ENCODE measurements at places on chromosomes 5 and 9. TPM values are rescaled to one million over a fixed set of nuclear protein-coding genes. Genes with fewer than 3 reads are reported as not detected.

Gene GNAQ
- 59.1 TPM for total RNA-seq

Gene WNK2
- total RNA-seq: 102 TPM

Gene BHMT2
- total RNA-seq: 1.7 TPM

Gene AGTPBP1
- total RNA-seq: 65.0 TPM

Gene C9orf153
- total RNA-seq: 0.12 TPM

Gene ELAVL2
- 42.4 TPM for total RNA-seq

Gene CCL27
- total RNA-seq: not detected

Gene CHD1
- 75.6 TPM for total RNA-seq

Gene ACOT12
- not detected for total RNA-seq

Gene FOXI1
- not detected for total RNA-seq

Gene SLU7
- 33.2 TPM for total RNA-seq

GRCh38 chr5:39648848-39649227 lies 224.1 kb upstream of the DAB2 start:
- H3K27me3 ChIP-seq: no peaks in the 10 kb centered on the region
- no peak overlapping the region for H3K27ac ChIP-seq
- no peak overlapping the region for H3K4me3 ChIP-seq
- H3K4me1 ChIP-seq: no peaks in the 10 kb centered on the region
- H3K36me3 ChIP-seq: no peaks in the 10 kb centered on the region

GRCh38 chr9:130111786-130112537 lies 58.3 kb downstream of the GPR107 start:
- H3K4me1 ChIP-seq: no peaks in the 10 kb centered on the region
- H3K4me3 ChIP-seq: no peak overlapping the region
- no peaks in the 10 kb centered on the region for H3K27me3 ChIP-seq
- H3K27ac ChIP-seq: 0 out of 2 replicates have a peak overlapping the region, but pooled peaks have one; percentile 59
- no peak for DNase-seq

GRCh38 chr9:33230756-33231622 lies 9.0 kb upstream of the SPINK4 start:
- H3K4me1 ChIP-seq: no peaks in the 10 kb centered on the region
- no peak for DNase-seq
- H3K27ac ChIP-seq: no peak overlapping the region
- no peak overlapping the region for H3K4me3 ChIP-seq
- H3K27me3 ChIP-seq: no peaks in the 10 kb centered on the region
- no peaks in the 10 kb centered on the region for H3K36me3 ChIP-seq

DNA sequence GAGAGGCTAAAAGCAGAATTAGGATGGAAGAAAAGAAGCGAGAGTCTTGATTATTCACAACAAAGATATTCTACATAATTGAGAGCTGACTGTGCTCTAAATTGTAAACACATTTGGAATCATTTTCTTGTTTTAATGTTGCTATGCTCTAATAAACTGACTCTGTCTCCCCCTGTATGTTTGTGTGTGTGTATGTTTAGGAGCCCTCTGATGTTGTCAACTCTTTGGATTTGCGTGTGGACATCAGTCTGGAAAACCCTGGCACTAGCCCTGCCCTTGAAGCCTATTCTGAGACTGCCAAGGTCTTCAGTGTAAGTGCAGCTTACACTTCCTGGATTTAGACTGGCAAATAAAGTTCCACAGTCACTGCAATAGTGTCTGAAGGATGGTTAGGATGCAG lies 37.8 kb downstream of the MOCS2 start:
- H3K4me3 ChIP-seq: no peak overlapping the region
- no peaks in the 10 kb centered on the region for H3K27me3 ChIP-seq
- H3K4me1 ChIP-seq: no peaks in the 10 kb centered on the region
- no peak overlapping the region for H3K27ac ChIP-seq
- no peaks in the 10 kb centered on the region for H3K36me3 ChIP-seq

DNA sequence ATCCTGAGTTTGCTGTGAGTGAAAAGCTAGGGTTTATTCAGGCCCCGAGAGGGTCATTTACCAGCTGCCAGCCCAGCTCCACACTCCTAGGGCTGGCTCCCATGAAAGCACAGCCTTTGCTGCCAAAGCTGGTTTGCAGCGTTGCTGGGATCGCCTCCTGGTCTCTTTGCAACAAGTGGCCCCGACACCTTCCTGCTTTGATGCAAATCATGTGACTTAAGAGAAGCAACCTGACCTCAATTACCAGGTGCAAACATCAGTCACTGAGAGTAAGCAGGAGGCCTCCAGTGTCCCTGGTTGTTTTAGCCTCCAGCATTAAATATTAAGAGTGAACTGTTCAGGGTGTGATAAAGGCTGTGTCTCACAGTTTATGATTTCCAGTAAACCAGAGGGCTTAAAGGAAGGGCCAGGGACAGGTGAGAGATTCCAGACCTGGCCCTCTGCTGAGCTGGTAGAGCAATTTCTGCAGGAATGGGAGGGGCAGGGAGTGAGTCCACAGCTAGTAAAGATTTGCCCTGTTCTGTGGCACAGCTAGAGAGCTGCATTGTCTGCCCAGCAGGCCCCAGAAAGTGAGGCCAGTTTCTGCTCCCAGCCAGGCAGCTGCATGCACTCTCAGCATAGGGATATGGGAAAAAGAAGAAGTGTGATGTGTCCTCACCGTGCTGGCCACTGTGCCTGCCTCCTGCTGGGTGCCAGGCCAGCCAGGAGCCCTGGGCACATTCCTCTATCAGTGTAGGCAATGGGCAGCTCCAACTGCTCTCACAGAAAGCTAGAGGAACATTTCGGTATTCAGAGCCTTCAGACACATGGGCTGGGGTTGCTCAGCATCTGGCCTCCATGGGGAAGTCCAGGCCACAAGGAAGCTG lies 58.0 kb downstream of the SLC22A5 start:
- no peak overlapping the region for H3K4me3 ChIP-seq
- 0 out of 2 replicates have a peak overlapping the region, but pooled peaks have one; percentile 4 for H3K27ac ChIP-seq
- no peaks in the 10 kb centered on the region for H3K27me3 ChIP-seq
- H3K4me1 ChIP-seq: peaks cover 7% of the 10 kb centered on the region
- H3K36me3 ChIP-seq: no peaks in the 10 kb centered on the region

GRCh38 chr5:21071421-21071820 lies 1083.4 kb upstream of the CDH18 start:
- no peaks in the 10 kb centered on the region for H3K36me3 ChIP-seq
- no peak overlapping the region for H3K27ac ChIP-seq
- no peak overlapping the region for H3K4me3 ChIP-seq
- H3K4me1 ChIP-seq: peaks cover 4% of the 10 kb centered on the region

GRCh38 chr5:153661897-153662296 lies 171.4 kb downstream of the GRIA1 start:
- H3K36me3 ChIP-seq: no peaks in the 10 kb centered on the region
- H3K4me3 ChIP-seq: no peak overlapping the region
- H3K27ac ChIP-seq: no peak overlapping the region
- H3K27me3 ChIP-seq: no peaks in the 10 kb centered on the region

GRCh38 chr9:72362680-72363139 lies 2.3 kb downstream of the ZFAND5 start:
- H3K4me1 ChIP-seq: peaks cover 42% of the 10 kb centered on the region
- H3K36me3 ChIP-seq: peaks cover 43% of the 10 kb centered on the region
- peak; percentile 18 for DNase-seq
- no peak overlapping the region for H3K27ac ChIP-seq

- DNase-seq: no peak
- peaks cover 11% of the 10 kb centered on the region for H3K4me1 ChIP-seq
- no peaks in the 10 kb centered on the region for H3K36me3 ChIP-seq
- H3K27me3 ChIP-seq: no peaks in the 10 kb centered on the region
- no peak overlapping the region for H3K4me3 ChIP-seq
Observed at GRCh38 chr5:40309851-40310250, 369.9 kb upstream of the PTGER4 start.

GRCh38 chr5:82365744-82366228 lies 87.6 kb upstream of the RPS23 start:
- DNase-seq: no peak
- no peaks in the 10 kb centered on the region for H3K36me3 ChIP-seq
- H3K27me3 ChIP-seq: no peaks in the 10 kb centered on the region
- no peak overlapping the region for H3K27ac ChIP-seq
- no peaks in the 10 kb centered on the region for H3K4me1 ChIP-seq
- H3K4me3 ChIP-seq: no peak overlapping the region

DNA sequence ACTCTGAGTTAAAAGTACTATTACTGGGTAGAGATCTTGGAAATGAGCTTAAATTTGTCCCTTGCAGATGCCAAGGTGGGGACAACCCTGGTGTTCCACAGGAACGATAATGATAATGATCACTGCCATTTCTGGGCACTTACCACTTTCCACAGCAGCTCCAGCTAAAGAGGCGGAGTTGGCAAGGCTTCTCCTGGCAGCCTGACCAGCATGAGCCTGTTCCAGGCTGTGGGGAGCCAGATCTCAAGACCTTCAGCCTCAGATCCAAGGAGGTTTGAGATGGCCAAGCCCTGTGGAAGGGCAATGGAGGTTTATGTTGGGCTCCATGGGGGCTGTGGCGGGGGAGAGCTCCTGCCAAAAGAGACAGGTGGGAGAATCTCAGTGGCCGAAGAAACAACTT lies 244.9 kb upstream of the MVB12B start:
- H3K27ac ChIP-seq: no peak overlapping the region
- H3K27me3 ChIP-seq: no peaks in the 10 kb centered on the region
- DNase-seq: no peak
- H3K4me3 ChIP-seq: no peak overlapping the region
- H3K36me3 ChIP-seq: no peaks in the 10 kb centered on the region

GRCh38 chr5:6188344-6188743 lies 190.0 kb downstream of the MED10 start:
- no peak overlapping the region for H3K4me3 ChIP-seq
- H3K4me1 ChIP-seq: no peaks in the 10 kb centered on the region
- DNase-seq: no peak
- H3K36me3 ChIP-seq: no peaks in the 10 kb centered on the region
- no peak overlapping the region for H3K27ac ChIP-seq

- H3K27ac ChIP-seq: peak overlapping the region; percentile 63
- DNase-seq: peak; percentile 47
- no peak overlapping the region for H3K4me3 ChIP-seq
- H3K4me1 ChIP-seq: peaks cover 11% of the 10 kb centered on the region
Observed at GRCh38 chr9:128082151-128082550, 14.1 kb downstream of the SLC25A25 start.

DNA sequence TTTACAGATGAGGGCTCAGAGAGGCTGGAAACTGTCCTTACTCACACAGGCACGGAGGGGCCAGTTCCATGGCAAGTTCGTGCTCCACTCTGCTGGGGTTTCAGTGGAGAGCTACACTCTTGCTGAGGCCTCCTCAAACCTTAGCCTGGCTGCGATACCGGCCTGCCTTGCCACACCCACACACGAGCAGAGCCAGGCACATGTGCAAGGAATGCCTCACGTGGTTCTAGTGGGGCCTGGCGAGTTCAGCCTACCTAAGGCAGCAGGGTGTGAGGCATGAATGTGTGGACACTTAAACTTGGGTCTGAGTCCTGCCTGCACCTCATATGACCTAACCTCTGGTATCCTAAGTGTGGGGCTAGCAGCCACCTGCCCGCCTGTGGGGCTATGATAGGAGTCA lies 21.5 kb upstream of the PRDM12 start:
- peaks cover 2% of the 10 kb centered on the region for H3K36me3 ChIP-seq
- no peak overlapping the region for H3K27ac ChIP-seq
- DNase-seq: no peak

GRCh38 chr5:6522331-6522730 lies 73.7 kb downstream of the UBE2QL1 start:
- H3K4me1 ChIP-seq: no peaks in the 10 kb centered on the region
- no peak overlapping the region for H3K27ac ChIP-seq
- DNase-seq: no peak
- H3K36me3 ChIP-seq: no peaks in the 10 kb centered on the region
- no peaks in the 10 kb centered on the region for H3K27me3 ChIP-seq
- H3K4me3 ChIP-seq: no peak overlapping the region

DNA sequence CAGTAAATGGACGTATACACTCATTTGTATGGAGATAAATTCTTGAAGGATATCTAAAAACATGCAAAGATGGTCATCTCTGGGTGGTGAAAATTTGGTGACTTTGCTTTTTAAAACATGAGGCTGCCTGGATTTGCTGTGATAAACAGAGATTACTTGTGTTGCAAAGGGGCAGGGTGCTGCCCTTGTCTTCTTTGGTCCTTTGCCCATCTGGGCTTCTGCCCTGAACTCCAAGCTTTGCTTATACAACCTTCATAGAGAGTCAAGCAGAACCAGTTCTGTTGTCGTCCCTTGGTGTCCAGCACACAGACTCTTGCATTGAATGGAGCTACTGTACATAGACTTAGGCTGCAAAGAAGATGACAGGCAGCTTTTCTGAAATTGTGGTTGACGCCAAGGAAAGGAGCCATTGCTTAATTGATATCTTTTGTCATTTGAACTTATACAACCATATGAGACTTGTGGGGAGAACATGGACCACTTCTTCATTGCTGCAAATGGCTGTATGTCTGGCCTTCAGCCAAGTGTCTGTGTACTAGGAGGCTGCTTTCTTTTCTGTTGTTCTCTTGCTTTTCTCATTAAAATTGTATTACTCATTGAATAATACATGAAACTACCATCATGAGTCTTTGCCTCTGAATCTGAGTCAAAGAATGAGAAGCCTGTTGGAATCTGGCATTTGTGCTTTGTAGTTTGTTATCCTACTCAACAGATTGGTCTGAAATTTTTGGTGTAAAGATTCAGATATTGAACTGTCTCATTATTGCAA lies 152.5 kb downstream of the DMRT2 start:
- no peak for DNase-seq
- no peaks in the 10 kb centered on the region for H3K27me3 ChIP-seq
- H3K27ac ChIP-seq: no peak overlapping the region
- H3K4me1 ChIP-seq: no peaks in the 10 kb centered on the region
- no peak overlapping the region for H3K4me3 ChIP-seq

- no peak overlapping the region for H3K27ac ChIP-seq
- H3K36me3 ChIP-seq: no peaks in the 10 kb centered on the region
- DNase-seq: no peak
- no peak overlapping the region for H3K4me3 ChIP-seq
Observed at GRCh38 chr9:90857855-90858254, 56.2 kb downstream of the SYK start.

GRCh38 chr5:14235872-14236271 lies 92.7 kb downstream of the TRIO start:
- no peak overlapping the region for H3K4me3 ChIP-seq
- no peaks in the 10 kb centered on the region for H3K27me3 ChIP-seq
- peaks cover 55% of the 10 kb centered on the region for H3K4me1 ChIP-seq
- peak overlapping the region; percentile 10 for H3K27ac ChIP-seq

DNA sequence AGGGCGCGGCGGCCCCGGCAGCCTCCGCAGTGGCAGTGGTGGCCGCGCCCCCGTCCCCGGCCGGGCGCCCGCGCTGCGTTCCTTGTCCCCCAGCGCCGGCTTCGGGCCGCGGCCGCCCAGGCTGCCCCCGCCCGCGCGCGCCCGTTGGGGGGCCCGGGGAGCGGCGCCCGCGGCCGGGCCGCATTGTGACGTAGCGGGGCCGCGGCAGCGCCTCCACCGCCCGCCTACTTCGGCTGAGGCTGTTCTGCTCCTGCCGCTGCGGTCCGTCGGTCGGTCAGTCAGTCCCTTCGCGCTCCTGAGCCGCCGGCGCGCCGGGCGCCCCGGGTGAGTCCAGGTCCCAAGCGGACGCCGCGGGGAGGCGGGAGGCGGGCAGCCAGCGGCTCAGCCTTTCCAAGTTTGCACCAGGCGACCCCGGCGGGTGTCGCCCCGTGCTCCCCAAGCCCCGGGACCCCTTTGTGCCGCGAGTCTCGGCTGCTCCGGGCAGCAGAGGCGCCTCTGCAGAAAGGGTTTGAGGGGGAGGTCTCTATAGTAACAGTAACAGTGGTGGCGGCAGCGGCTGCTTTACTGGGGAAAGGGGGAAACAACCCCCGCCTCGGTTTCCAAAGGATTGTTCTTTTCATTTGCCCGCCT lies at the start of gene SNCAIP:
SNCAIP (plus strand) TSS at position 277 of the 630 bp plus-strand sequence. CDS start 78,898 bp downstream, outside the sequence.
- peak; percentile 74 for DNase-seq
- no peak within 1 kb of the TSS for H3K27ac ChIP-seq
- no peaks in the 10 kb centered on the region for H3K36me3 ChIP-seq
- peaks cover 20% of the 10 kb centered on the region for H3K4me1 ChIP-seq
- peak within 1 kb of the TSS; percentile 75 for H3K4me3 ChIP-seq
- peaks cover 47% of the 10 kb centered on the region for H3K27me3 ChIP-seq

GRCh38 chr5:60262576-60263295 lies 369.2 kb upstream of the PDE4D start:
- no peaks in the 10 kb centered on the region for H3K4me1 ChIP-seq
- no peaks in the 10 kb centered on the region for H3K36me3 ChIP-seq
- no peaks in the 10 kb centered on the region for H3K27me3 ChIP-seq
- no peak for DNase-seq
